ENCODE measurements at places on chromosomes 5 and 9. TPM values are rescaled to one million over a fixed set of nuclear protein-coding genes. Genes with fewer than 3 reads are reported as not detected.

DNA sequence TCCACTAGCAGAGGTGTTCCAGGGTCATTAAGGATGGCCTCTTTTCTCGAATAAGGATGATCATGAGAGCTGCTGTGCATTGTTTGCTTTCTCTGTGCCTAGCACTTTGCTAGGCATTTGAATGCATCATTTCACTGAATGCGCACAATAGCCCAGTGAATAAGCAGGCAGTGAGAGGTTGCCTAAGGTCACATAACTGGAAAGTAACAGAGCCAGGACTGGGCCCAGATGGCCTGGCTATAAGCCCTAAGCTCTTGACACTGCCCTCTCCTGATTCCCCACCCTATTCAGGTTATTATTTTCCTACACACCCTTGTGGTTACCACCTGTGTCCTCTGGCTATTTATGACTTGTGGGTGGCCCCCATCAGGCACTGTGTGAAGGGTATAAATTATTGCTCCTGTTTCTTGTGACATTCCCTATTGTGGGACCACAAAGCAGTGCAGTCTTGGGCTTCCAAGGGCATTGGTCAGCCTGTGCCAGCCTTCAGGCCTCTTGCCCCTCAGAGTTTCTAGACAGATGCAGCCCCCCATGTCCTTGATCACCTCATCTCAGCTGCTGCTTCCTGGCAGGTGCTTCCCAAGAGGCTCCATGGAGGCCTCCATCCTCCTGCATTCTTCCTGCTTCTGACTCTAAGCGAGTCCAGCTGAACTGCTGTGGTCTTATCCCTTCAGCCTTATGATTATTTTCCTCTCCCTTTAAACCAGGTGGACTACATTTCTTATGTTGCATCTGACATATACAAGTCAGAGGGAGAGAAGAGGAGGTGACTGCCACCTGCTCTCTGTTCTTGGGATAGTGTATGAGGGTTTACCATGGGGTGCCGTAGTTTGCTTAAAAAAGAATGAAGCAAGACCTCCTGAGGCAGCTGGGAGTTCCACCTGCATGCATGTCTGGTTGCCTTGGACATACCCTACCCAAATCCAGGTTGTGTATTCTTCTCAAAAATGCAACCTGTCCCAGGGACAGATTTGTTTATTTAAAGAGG is 47.6 kb downstream of the ANGPTL2 start:
- no peak for DNase-seq
- no peak overlapping the region for H3K4me3 ChIP-seq
- H3K36me3 ChIP-seq = peaks cover 8% of the 10 kb centered on the region
- H3K27ac ChIP-seq = no peak overlapping the region
- H3K4me1 ChIP-seq = peaks cover 6% of the 10 kb centered on the region

DNA sequence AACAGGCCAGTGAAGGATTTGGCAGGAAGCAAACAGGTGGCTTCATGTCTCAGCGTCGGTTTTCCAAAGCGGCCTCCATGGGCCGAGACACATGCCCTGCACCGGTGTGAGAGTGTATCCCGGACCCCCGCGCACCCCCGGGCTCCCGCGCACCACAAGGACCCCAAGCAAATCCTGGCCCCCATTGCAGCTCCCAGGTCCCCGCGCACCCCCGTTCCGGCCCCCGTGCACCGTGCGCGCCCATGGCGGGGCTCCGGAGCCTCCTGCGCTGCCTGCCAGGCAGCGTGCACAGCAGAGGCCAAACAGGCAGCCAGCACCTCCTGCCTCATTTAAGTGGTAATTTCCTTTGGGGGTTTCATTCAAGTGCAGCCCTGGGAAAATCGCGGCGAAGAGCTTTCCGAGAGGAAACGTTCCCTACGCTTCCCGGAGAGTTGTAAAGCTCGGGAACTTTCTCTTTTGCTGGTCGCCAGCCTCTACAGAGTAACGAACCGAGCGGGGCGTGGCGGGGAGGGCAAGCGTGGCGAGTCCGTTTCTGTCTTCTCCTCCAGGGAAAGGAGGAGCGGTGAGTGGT is 145.5 kb upstream of the SLC24A2 start:
- H3K27me3 ChIP-seq = peaks cover 17% of the 10 kb centered on the region
- H3K27ac ChIP-seq = no peak overlapping the region
- H3K36me3 ChIP-seq = peaks cover 2% of the 10 kb centered on the region
- no peak for DNase-seq
- peak overlapping the region; percentile 69 for H3K4me3 ChIP-seq

GRCh38 chr5:42870882-42871418 is 59.3 kb upstream of the SELENOP start:
- H3K27ac ChIP-seq = no peak overlapping the region
- H3K4me1 ChIP-seq = peaks cover 3% of the 10 kb centered on the region
- no peak overlapping the region for H3K4me3 ChIP-seq
- DNase-seq = no peak

DNA sequence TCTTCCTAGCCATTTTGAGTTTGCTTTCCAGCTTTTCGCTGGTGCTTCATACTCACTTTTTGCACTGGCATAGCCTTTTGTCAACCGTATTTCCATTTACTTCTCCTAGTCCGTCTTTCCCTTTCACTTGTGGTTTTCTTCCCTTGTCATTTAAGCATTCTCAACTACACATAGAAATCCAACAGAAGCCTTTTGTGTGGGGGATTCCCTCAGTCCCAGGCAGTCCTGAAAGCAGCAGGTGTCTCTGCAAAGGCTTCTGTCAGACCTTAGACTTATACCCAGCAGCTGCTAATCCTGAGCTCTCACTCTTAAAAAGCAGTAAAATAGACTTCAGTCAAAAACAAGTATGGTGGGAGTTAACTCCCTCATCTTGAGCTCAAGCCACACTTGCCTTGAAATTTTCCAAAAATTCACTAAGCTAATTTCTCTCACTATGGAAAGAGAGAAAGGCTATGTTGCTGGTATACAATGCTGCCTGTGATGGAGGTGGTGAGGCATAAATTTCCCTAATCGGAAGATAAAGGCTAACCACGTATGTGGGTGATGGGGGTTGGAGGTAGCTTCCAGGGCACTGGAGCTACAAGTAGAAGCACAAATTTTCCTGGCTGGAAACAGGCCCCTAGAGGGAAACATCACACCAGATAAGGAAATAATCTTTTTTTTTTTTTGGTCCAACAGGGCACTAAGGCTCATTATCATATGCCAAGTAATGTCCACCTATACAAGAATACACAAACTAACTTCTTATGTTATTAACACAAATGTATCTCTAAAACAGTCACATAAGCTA is 34.8 kb upstream of the IFNK start:
- H3K27me3 ChIP-seq = no peaks in the 10 kb centered on the region
- no peaks in the 10 kb centered on the region for H3K36me3 ChIP-seq
- H3K4me3 ChIP-seq = no peak overlapping the region
- DNase-seq = no peak
- peaks cover 13% of the 10 kb centered on the region for H3K4me1 ChIP-seq

DNA sequence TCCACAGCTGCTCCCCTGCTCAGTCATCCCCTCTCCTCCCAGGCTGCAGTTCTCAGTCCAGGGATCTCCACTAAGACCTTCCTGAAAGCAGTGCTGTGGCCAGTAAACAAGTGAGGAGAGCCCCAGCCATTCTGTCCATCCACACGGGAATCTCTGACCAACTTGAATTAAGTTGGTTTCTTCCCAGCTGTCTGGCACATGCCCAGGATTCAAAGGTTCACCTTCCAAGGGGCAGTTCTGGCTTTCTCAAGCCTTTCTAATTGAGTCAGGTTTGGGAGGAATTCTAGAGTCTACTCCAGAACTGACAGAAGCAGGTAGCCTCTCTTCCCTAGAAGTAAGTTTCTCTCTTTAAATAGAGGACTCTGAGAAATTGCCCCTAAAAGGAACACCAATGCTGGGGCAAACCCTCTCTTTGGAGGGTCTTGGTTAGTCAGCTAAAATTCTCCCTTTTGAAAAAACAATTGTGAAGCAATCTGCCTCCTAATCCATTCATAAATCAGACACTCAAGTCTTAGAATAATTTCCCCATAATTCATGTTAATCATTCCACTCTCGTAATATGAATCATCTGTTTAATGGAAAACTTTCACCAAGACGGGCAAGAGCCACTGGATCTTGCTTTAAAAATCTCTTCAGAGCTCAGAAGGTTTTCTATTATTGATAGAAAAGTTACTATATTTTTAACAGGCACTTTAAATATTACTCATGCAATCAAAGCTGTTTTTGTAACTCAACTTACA is 133.8 kb downstream of the SPOCK1 start:
- no peak for DNase-seq
- no peak overlapping the region for H3K4me3 ChIP-seq
- H3K36me3 ChIP-seq = no peaks in the 10 kb centered on the region
- no peaks in the 10 kb centered on the region for H3K4me1 ChIP-seq
- H3K27ac ChIP-seq = no peak overlapping the region

DNA sequence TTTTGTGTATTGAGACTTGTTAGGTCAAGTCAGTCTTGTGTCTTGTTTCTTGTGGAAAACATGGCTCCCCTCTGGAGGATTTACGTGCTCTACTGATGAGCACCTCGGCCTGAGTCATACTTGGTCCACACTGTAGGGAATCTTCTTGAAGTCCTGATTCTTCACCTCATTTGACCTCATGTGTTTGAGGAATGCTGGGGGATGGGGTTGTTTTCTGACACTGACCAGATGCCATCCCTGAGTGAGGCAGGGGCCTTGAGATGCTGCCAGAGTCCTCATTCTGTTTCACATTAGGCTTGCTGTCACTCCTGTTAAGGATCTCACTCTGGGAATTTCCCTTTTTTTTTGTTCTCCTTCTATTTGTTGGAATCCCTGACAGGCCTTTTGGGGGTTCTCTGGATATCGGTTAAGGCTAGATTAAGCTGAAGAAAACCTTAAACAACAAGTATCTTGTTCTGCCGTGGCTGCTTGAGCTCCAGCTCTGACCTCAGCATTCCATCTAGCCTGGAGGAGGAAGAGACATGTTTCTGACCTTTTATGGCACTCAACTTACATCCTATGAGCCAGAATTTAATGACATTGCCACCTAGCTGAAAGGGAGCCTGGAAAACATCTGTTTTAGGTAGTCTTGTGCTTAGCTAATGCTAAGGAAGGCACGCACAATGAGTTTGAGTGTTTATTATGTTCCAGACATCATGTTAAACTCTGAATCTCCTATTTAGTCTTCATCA is 20.6 kb downstream of the TCOF1 start:
- H3K27ac ChIP-seq = peak overlapping the region; percentile 65
- DNase-seq = no peak
- H3K4me3 ChIP-seq = no peak overlapping the region
- peaks cover 6% of the 10 kb centered on the region for H3K4me1 ChIP-seq

GRCh38 chr9:71743217-71743705 is 25.1 kb downstream of the CEMIP2 start:
- H3K27ac ChIP-seq = no peak overlapping the region
- peaks cover 10% of the 10 kb centered on the region for H3K36me3 ChIP-seq
- no peak overlapping the region for H3K4me3 ChIP-seq
- H3K27me3 ChIP-seq = no peaks in the 10 kb centered on the region
- no peak for DNase-seq

- H3K4me1 ChIP-seq = no peaks in the 10 kb centered on the region
- no peaks in the 10 kb centered on the region for H3K36me3 ChIP-seq
- DNase-seq = no peak
- no peak overlapping the region for H3K27ac ChIP-seq
Measured at GRCh38 chr9:14935964-14936363, 25.7 kb upstream of the FREM1 start.

DNA sequence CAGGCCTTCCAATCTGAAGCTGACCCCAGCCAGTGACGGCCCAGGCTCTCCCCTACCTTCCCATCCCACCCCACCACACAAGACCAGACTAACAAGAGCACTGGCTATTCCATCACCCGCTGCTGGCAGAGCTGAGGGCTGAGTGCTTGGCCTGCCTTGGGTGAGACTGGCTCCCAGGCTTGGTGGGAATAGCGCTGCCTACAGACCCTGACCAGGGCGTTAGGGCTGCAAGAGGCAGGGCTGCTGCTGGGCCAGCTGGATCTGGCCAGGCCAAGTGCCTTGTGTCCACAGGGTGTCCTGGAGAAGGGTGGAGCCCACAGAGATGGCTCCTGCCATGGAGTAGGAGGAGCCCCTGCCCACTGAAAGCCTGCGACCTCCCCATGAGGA is 31.6 kb upstream of the ANGPTL2 start:
- DNase-seq = no peak
- H3K4me3 ChIP-seq = peak overlapping the region; percentile 70
- H3K27ac ChIP-seq = no peak overlapping the region
- peaks cover 3% of the 10 kb centered on the region for H3K36me3 ChIP-seq
- H3K4me1 ChIP-seq = peaks cover 24% of the 10 kb centered on the region

GRCh38 chr9:120928015-120928482 is 1.5 kb upstream of the TRAF1 start:
- no peaks in the 10 kb centered on the region for H3K27me3 ChIP-seq
- H3K36me3 ChIP-seq = peaks cover 5% of the 10 kb centered on the region
- H3K27ac ChIP-seq = peak overlapping the region; percentile 100
- peaks cover 68% of the 10 kb centered on the region for H3K4me1 ChIP-seq

GRCh38 chr5:162391833-162392232 is 324.3 kb downstream of the GABRG2 start:
- no peak overlapping the region for H3K4me3 ChIP-seq
- DNase-seq = no peak
- no peaks in the 10 kb centered on the region for H3K36me3 ChIP-seq

MSX2 gene
- total RNA-seq = 0.12 TPM

DIRAS2 gene
- not detected for total RNA-seq

IFNE gene
- not detected for total RNA-seq

GMCL2 gene
- total RNA-seq = not detected

All from T-helper 17 cell (primary cell).